ENCODE measurements at places on chromosomes 2 and 18. TPM values are rescaled to one million over a fixed set of nuclear protein-coding genes. Genes with fewer than 3 reads are reported as not detected.

- H3K4me3 ChIP-seq, result no peak overlapping the region
- peaks cover 3% of the 10 kb centered on the region for H3K36me3 ChIP-seq
- peaks cover 5% of the 10 kb centered on the region for H3K4me1 ChIP-seq
- H3K27ac ChIP-seq, result no peak overlapping the region
- peaks cover 2% of the 10 kb centered on the region for H3K27me3 ChIP-seq
Measured at GRCh38 chr18:22199005-22199404, 29.6 kb downstream of the GATA6 start.

The UPP2 gene
- total RNA-seq, result not detected

The ANKRD62 gene
- total RNA-seq, result not detected

The GALNT13 gene
- total RNA-seq, result not detected

- no peak overlapping the region for H3K27ac ChIP-seq
- peaks cover 11% of the 10 kb centered on the region for H3K4me1 ChIP-seq
- no peaks in the 10 kb centered on the region for H3K27me3 ChIP-seq
Measured at GRCh38 chr2:171547256-171547655, 25.0 kb downstream of the CYBRD1 start.

DNA sequence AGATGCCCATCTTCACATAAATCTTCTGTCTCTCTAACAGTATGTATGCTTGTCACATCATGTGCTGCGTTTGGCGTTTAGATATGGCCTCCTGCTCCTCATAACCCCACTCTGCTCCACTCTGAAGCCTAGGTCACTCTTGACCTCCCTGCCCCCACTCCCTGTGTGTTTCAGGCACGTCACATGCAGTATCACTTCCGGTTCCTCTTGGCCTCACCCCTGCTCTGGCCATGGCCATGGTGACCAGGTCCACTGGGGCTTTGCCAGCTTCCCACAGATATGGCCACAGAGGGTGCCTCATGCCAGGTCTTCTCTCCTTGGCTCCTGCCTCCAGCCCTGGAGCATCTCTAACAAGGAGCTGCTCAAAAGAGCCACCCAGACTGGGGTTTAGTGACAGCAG, 160.0 kb downstream of the RNF152 start:
- no peaks in the 10 kb centered on the region for H3K36me3 ChIP-seq
- H3K27ac ChIP-seq, result no peak overlapping the region
- H3K27me3 ChIP-seq, result no peaks in the 10 kb centered on the region
- H3K4me1 ChIP-seq, result peaks cover 24% of the 10 kb centered on the region
- DNase-seq, result no peak

DNA sequence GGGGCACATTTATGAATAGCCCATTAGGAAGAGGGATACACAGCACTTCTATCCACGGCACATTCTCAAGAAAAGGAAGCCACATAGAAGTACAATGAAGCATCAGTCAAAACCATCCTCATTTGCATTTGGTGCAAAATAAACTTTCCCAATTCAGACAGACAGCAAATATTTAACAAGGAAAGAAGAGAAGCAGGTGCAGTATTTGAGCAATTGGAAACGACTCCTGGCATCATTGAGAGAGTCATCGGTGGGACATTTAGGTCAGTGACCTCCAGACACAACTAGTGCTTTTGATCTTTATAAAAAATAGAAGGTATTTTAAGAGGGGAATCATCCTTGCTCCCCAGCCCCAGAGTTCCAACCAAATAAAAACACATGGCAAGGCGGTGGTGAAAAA, 118.0 kb downstream of the MREG start:
- no peak overlapping the region for H3K4me3 ChIP-seq
- H3K27me3 ChIP-seq, result no peaks in the 10 kb centered on the region
- no peak overlapping the region for H3K27ac ChIP-seq
- H3K4me1 ChIP-seq, result peaks cover 26% of the 10 kb centered on the region

GRCh38 chr2:31874071-31874470, 136.7 kb downstream of the MEMO1 start:
- no peaks in the 10 kb centered on the region for H3K4me1 ChIP-seq
- no peak overlapping the region for H3K27ac ChIP-seq
- H3K4me3 ChIP-seq, result no peak overlapping the region
- peaks cover 14% of the 10 kb centered on the region for H3K36me3 ChIP-seq
- no peaks in the 10 kb centered on the region for H3K27me3 ChIP-seq

The ANKRD53 gene
- total RNA-seq, result 2.7 TPM

The B4GALT6 gene
- total RNA-seq, result 13.9 TPM

DNA sequence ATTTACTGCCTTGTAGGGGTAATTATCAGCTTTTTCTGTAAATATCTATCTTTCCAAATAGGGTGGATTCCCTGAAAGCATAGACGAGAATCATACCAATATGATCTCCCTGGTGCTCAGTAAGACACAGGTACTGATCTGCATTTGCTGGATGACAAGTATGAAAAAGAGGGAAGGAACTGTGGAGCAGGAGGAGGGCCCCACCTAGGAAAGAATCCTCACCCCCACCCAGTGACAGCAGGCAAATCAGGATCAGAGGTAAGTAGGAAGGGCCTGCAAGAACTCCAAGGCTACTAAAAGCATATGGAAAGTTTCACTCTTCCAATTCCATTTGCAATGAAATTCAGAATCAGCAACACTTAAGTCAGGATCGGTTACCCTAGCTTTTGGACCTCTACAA, 42.3 kb downstream of the METTL8 start:
- H3K27ac ChIP-seq, result peak overlapping the region; percentile 48
- H3K4me3 ChIP-seq, result no peak overlapping the region
- H3K27me3 ChIP-seq, result no peaks in the 10 kb centered on the region
- H3K4me1 ChIP-seq, result peaks cover 27% of the 10 kb centered on the region
- H3K36me3 ChIP-seq, result peaks cover 2% of the 10 kb centered on the region

The ZSWIM2 gene
- not detected for total RNA-seq

The CENPA gene
- 4.6 TPM for total RNA-seq

- peaks cover 2% of the 10 kb centered on the region for H3K36me3 ChIP-seq
- H3K4me3 ChIP-seq, result no peak overlapping the region
- H3K4me1 ChIP-seq, result peaks cover 8% of the 10 kb centered on the region
- H3K27ac ChIP-seq, result no peak overlapping the region
Measured at GRCh38 chr2:216775043-216775453, 79.7 kb upstream of the IGFBP5 start.

DNA sequence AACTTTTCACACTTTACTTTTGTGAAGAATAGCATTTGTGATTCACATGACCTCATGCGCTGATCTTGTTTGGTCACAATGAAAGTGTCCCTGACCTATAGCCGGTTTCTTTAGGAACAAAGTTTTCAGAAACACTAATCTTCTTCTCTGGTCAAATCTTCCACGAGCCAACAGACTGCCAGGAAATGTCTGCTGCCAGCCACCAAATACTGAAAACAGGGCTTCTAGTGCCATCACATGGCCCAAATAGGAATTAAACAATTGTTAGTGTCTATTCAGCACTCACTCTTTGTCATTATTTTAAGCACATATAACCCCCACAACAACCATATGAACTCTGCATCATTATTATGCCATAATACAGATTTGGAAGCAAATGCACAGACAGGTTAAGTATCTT, 286.5 kb upstream of the SYT4 start:
- DNase-seq, result no peak
- no peak overlapping the region for H3K4me3 ChIP-seq
- no peaks in the 10 kb centered on the region for H3K4me1 ChIP-seq

- H3K4me1 ChIP-seq, result peaks cover 75% of the 10 kb centered on the region
- H3K36me3 ChIP-seq, result peaks cover 2% of the 10 kb centered on the region
- peak overlapping the region; percentile 97 for H3K27ac ChIP-seq
- H3K4me3 ChIP-seq, result peak overlapping the region; percentile 19
- no peak for DNase-seq
Measured at GRCh38 chr2:191866675-191867506, 20.0 kb upstream of the CAVIN2 start.

DNA sequence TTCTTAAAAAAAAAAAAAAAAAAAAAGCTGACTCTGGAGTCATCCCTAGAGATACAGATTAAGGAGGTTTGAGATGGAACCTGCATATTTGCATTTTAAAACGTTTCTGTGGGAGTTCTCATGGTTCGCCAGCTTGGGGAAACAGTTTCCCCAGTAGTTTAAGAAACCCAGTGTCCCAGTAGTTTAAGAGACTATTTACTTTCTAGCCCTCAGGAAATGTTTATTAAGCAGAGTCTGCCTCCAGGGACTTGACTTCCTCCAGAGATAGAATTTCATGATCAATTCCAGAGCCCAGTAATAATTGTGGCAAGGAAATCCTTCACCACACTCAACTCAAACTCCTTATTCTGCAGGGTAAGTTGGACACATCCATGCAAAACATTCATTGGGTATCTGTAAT, 39.1 kb downstream of the DIPK1C start:
- no peak overlapping the region for H3K4me3 ChIP-seq
- no peaks in the 10 kb centered on the region for H3K4me1 ChIP-seq
- no peak overlapping the region for H3K27ac ChIP-seq
- H3K27me3 ChIP-seq, result peaks cover 24% of the 10 kb centered on the region

The RND3 gene
- total RNA-seq, result 160 TPM

GRCh38 chr2:150788426-150789140, 301.1 kb upstream of the RND3 start:
- H3K27me3 ChIP-seq, result no peaks in the 10 kb centered on the region
- peaks cover 7% of the 10 kb centered on the region for H3K4me1 ChIP-seq
- no peak for DNase-seq
- no peak overlapping the region for H3K4me3 ChIP-seq
- no peaks in the 10 kb centered on the region for H3K36me3 ChIP-seq

The CTAGE1 gene
- total RNA-seq, result not detected

- no peaks in the 10 kb centered on the region for H3K36me3 ChIP-seq
- H3K27me3 ChIP-seq, result no peaks in the 10 kb centered on the region
- H3K27ac ChIP-seq, result no peak overlapping the region
- no peak overlapping the region for H3K4me3 ChIP-seq
Measured at GRCh38 chr2:58629545-58630119, 388.5 kb upstream of the FANCL start.

GRCh38 chr2:226495466-226496272, 304.0 kb downstream of the IRS1 start:
- H3K27ac ChIP-seq, result no peak overlapping the region
- H3K4me3 ChIP-seq, result no peak overlapping the region
- H3K4me1 ChIP-seq, result peaks cover 2% of the 10 kb centered on the region
- no peak for DNase-seq
- H3K27me3 ChIP-seq, result no peaks in the 10 kb centered on the region

- no peak overlapping the region for H3K27ac ChIP-seq
- peaks cover 3% of the 10 kb centered on the region for H3K27me3 ChIP-seq
- no peak for DNase-seq
- H3K4me1 ChIP-seq, result peaks cover 10% of the 10 kb centered on the region
- no peak overlapping the region for H3K4me3 ChIP-seq
Measured at GRCh38 chr2:133653056-133653455, 84.8 kb upstream of the NCKAP5 start.

- H3K36me3 ChIP-seq, result peaks cover 34% of the 10 kb centered on the region
- no peaks in the 10 kb centered on the region for H3K4me1 ChIP-seq
- DNase-seq, result no peak
- no peak overlapping the region for H3K27ac ChIP-seq
- H3K27me3 ChIP-seq, result no peaks in the 10 kb centered on the region
Measured at GRCh38 chr2:237365671-237366070, 48.3 kb downstream of the COL6A3 start.

GRCh38 chr2:106057206-106057605, 136.9 kb downstream of the UXS1 start:
- peaks cover 20% of the 10 kb centered on the region for H3K27me3 ChIP-seq
- H3K27ac ChIP-seq, result no peak overlapping the region
- DNase-seq, result no peak
- H3K4me3 ChIP-seq, result no peak overlapping the region
- peaks cover 39% of the 10 kb centered on the region for H3K4me1 ChIP-seq

DNA sequence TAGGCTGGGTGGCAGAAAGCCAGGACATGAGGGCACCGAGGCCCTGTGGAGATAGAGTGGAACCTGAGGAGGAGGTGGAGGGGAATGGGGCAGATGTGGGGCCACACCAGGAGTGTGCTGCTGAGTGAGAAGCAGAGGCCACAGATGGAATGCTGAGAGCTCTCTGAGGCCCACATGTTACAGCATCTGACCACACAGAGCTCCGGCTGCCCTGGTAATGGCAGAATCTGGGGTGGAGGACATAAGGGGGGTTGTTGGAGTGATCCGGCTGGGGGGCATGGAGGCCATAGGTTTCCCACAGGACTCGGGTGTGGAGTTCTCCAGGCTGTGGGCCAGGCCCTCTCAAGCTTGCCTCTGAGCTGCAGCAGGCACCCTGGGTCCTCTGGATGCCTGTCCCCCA, 3.8 kb downstream of the MZT2B start:
- H3K36me3 ChIP-seq, result peaks cover 4% of the 10 kb centered on the region
- no peak for DNase-seq
- peak overlapping the region; percentile 24 for H3K27ac ChIP-seq
- H3K27me3 ChIP-seq, result no peaks in the 10 kb centered on the region
- H3K4me1 ChIP-seq, result peaks cover 17% of the 10 kb centered on the region

The MC2R gene
- total RNA-seq, result not detected

The LMAN2L gene
- total RNA-seq, result 21.2 TPM

GRCh38 chr18:40365526-40365925, 1589.5 kb upstream of the PIK3C3 start:
- DNase-seq, result no peak
- H3K4me1 ChIP-seq, result no peaks in the 10 kb centered on the region
- H3K27me3 ChIP-seq, result no peaks in the 10 kb centered on the region

DNA sequence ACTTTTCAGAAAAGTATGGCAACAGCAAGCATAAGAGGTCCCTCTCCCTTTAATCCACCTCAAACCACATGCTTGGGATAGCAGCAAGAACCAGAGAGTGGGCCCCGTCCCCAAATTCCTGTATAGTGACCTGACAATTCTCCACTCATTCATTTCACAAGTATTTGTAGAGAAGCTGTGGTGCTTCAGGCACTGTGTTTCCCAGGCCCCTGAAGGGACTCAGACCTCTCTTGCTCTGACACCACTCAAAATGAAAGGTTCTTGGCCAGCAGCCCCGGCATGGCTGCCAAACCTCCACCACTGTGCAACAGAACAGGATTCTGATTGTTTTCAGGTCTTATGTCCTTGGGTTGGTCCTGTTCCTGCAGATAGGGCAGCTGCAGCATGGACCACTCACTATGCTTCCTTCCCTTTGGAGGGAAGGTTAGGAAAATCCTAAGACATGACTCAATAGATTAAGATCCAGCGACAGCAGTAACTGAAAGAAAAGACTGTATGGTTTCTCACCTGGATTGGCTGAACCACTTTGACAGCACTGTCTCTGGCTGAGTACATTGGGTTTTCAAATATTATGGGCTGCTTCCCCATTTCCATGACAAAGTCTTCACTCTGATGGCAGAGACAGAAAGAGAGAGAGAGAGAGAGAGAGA, 67.6 kb downstream of the DHRS9 start:
- H3K36me3 ChIP-seq, result no peaks in the 10 kb centered on the region
- H3K4me3 ChIP-seq, result no peak overlapping the region

DNA sequence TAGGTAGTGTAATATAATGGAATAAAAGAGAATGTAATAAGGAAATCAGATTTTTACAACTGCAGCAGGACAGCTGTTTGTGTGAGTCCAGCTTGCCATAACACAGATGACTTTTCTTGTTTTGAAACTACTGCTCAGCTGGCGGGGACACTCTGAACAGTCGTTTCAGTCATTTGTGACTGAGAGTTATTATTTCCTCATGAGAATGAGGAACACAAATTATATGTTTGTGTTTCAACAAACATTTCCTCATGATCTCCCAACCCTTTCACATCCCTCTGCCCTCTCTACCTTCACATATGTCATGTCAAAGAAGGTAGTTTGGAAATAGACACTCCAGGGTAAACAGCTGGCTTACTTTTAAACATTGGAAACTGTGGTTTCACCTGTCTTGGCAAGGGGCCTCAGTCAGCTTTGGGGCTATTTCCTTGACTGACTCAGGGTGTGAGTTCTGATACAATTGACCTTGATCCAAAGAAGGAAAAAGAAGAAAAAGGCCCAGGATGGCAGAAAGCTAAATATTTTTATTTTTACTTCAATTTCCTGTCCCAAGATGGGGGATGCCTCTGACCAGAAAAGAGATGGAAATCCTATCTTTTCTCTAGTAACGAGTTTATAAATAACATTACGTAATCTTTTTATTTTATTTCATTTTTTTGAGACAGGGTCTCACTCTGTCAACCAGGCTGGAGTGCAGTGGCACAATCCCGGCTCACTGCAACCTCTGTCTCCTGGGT, 593 bp downstream of the SP140L start:
- peak overlapping the region; percentile 99 for H3K27ac ChIP-seq
- H3K4me3 ChIP-seq, result peak overlapping the region; percentile 81
- no peaks in the 10 kb centered on the region for H3K27me3 ChIP-seq
- peaks cover 29% of the 10 kb centered on the region for H3K36me3 ChIP-seq
- no peak for DNase-seq
- peaks cover 53% of the 10 kb centered on the region for H3K4me1 ChIP-seq
